ENCODE measurements at places on chromosomes 5 and 9.

GRCh38 chr5:132177691-132178149 is 49.9 kb downstream of the P4HA2 start:
- DNase-seq, result no peak

- DNase-seq, result peak; percentile 49
These were observed 246.8 kb downstream of the ARHGAP26 start for GRCh38 chr5:143016777-143017516.

GRCh38 chr5:82320966-82321365 is 42.8 kb upstream of the RPS23 start:
- DNase-seq, result no peak

- DNase-seq, result no peak
These were observed 216.0 kb downstream of the KDM4C start for GRCh38 chr9:6973762-6974161.

DNA sequence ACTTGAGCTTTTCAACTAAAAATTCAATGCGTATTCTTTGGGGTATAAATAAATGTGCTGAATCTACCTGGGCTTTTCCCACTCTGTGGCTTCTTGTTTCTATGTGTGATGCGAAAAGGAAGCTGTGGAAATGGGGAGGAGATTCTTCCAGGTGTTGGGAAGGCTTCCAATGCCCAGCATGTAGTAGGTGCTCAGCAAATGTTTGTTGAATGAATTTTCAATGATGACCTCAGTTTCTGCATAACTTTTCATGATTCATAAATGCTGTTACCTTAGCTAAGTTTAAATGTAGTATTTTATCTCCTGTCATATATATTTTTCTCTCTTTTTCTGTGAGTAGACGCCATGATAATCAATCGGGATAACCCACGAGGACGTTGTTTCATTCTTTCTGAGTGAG is 25.6 kb upstream of the KCNMB1 start:
- DNase-seq, result no peak

- DNase-seq, result no peak
These were observed 12.7 kb downstream of the RLN1 start for GRCh38 chr9:5326893-5327548.

DNA sequence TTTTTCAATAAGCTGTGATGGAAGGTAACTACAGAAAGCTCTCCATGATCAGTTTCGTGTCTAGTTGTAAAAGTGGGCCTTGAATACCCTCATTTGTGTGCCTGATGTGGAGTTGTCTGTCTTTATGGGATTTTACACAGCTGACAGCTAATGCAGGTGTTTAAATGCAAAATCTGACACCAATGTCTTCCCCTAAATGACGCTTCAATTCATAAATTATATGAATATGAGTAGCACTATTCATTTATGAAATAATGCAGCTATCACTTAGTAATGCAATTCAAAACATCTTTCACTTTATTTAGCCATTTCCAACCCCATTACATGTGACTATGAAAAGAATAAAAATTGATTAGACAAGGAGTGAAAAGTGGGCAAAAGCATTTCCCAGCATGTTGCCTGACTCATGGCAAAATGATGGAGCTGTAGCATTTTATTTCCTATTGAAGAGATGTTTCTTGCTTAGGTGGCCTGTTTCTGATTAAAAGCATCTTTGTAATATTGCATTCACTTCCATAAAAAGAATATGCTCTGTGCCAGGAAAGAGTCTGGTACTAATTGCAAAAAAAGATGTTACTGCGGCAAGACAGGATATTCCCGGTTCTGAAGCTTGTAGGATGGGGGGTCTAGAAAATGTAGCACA is 116.7 kb upstream of the HAPLN1 start:
- no peak for DNase-seq

DNA sequence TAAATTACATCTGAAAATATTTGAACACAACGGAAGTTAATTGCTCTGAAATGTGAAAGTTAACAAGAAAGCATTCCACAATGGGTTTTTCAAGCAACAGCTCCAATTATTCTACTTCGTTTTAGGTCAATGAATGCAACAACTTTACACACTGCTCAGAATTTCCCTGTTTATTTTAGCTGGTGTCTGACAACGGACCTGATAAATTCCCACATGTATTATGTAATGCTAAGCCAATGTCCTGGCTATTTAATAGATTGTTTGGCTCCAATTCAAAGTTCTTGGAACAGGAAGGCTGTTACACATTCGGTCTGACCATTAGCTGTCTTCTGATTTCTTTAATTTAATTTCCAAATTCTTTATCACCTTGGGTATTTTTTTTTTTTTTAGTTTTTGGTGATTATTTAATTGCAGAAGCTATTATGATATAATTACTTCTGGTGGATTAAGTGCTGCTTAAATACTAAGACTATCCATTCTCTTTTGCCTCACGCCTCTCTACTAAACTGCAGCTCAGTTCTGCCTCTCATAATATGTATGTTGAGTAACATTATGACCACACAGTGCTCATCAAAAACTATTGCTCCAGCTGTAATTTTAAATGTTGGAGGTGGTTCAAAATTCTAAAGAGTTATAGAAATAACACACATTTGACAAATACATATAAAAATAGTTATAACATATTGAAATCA is 57.9 kb downstream of the MEF2C start:
- no peak for DNase-seq

GRCh38 chr5:14109041-14109747 is 33.9 kb upstream of the TRIO start:
- peak; percentile 3 for DNase-seq

DNA sequence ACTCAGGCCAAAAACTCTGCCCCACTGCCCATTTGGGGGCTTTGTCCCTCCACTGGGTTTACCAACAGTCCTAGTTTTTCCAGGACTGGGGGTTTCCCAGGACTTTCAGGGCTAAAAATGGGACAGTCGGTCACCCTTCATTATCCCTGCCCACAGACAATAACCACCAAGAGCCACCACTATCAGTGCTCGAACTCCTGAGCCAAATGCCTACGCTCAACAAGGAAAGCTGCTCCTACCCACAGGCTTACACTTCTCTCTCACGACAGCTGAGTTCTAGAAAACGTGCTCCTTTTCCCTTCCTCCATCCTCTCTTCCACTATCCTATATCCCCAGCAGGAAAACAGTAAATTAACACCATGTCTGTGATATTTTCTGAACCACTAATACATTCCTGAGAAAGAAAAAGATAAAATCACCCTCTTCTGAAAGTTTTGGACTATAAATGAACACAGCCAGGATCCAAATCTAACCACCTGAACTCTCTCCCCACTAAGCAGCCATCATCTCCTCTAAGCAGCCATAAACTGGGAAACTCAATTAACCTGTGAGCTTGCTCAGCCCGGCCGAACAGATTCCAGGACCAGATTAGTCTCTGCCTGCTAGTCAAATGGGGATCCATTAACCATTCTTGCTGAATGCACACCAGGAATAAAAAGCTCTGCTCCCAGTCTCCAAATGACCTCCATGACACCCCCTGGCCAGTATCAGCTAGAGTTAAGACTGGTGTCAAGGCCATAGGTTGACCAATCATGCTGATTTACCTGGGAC is 41.8 kb downstream of the KLHL3 start:
- DNase-seq, result no peak

- DNase-seq, result no peak
These were observed 1578.8 kb upstream of the WWC1 start for GRCh38 chr5:166712447-166713185.

- DNase-seq, result peak; percentile 33
These were observed 70.6 kb downstream of the IQGAP2 start for GRCh38 chr5:76473661-76474060.

DNA sequence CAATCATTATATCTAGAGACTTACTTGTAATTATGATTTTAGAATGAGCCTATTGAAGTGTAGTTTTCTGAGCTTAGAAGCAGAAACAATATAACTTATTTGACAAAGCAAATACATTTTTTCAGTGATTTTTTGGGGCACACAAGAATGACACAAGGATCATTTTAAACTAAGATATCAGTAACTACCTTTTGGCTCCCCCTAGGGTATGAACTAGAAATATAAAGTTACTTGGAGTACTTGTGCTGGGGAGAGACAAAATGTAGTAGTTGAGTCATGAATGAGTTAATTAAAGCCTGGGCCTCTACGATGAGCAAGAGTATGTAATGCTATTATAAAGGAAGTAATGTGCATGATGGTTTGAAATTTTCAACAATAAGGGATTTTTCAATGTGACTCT is 1244.1 kb upstream of the ACO1 start:
- no peak for DNase-seq

DNA sequence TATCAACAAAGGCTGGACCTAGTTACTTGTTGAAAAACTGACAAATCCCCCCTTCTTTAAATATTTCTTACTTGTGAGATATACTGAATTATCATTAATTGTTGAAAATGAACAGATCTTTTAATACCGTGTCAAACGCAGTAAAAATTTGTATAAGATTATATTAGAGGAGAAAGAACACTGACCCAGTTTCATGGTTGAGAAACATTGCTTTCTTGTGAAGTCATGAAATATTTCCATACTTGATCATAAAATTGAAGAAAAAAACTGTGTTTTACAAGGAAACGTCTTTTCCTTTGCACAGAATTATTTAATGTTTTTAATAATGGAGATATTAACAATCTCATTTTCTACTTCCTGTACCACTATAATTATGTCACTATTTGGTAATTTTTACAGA is 45.8 kb downstream of the MOCS2 start:
- DNase-seq, result no peak

- DNase-seq, result peak; percentile 30
These were observed 694 bp upstream of the PLIN2 start for GRCh38 chr9:19127871-19128500.

DNA sequence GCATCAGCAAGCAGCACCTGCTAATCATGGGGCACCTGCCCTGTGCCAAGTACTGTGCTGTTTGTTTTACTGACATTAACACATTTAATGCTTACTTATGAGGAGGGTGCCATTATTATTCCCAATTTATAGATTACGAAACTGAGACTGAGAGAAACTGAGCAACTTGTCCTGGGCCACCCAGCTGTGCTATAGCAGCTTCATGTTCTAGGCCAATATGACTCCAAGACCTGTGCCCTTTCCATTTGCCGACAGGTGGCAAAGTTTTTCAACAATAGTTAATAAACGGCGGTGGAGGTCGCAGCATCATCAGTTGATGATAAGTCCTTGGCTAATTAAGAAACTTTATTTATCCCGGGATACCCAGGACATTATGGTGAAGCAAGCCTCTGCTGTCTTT is 55.4 kb downstream of the TIMD4 start:
- no peak for DNase-seq

DNA sequence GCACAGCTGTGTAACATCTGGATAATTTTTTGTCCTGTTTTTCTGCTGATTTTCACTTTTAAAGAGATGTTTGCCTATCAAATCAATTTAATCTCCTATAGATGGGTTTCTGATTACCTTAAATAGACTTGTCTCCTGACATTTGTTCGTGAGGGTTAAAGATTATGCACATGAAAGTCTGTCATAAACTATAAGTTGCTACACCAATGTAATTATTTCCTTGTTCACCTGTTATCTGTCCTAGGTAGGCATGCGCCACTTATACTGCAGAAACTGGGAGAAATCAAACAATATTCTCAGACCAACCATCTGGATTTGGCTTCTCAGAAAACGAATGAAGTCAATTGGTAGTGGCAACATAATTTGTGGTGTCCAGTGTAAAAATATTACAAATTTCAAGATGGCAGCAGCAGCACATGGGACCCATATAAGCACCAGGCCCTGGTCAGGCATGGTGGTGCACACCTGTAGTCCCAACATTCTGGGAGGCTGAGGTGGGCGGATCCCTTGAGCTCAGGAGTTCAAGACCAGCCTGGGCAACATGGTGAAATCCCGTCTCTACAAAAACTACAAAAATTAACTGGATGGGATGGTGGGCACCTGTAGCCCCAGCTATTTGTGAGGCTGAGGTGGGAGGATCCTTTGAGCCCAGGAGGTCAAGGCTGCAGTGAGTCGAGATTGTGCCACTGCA is 20.3 kb downstream of the RFK start:
- DNase-seq, result no peak

DNA sequence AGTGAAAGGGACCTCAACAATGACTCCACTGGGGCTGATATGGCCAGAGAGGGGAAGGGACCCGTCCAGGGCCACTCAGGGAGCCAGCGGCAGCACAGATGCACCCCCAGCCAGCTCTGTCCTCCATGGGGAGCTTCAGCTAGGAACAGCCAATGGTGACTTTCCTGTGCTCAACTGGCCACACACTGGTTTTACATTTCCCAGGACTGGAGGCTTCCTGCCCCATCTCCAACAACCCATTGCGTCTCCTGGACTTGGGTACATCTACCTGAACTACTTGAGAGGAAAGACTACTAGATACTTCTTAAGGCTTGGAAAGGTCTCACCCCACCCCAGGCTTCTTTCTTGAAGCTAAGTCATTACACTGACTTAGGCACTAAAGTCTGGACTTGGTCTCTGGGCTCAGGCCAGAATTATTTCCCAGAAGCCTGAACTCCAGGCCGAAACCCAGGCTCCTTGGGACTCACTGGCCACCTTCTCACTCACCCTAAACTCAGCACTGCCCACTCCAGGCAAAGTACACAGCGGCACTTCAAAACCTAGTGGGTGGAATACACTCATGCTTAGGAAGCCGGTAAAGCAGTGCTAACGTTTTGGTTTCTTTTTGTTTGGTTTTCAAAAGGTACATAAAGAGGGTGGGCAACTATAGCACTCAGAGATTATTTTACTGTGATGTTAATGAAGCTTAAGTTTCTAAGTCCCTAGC is 1.5 kb downstream of the IGFBPL1 start:
- no peak for DNase-seq

DNA sequence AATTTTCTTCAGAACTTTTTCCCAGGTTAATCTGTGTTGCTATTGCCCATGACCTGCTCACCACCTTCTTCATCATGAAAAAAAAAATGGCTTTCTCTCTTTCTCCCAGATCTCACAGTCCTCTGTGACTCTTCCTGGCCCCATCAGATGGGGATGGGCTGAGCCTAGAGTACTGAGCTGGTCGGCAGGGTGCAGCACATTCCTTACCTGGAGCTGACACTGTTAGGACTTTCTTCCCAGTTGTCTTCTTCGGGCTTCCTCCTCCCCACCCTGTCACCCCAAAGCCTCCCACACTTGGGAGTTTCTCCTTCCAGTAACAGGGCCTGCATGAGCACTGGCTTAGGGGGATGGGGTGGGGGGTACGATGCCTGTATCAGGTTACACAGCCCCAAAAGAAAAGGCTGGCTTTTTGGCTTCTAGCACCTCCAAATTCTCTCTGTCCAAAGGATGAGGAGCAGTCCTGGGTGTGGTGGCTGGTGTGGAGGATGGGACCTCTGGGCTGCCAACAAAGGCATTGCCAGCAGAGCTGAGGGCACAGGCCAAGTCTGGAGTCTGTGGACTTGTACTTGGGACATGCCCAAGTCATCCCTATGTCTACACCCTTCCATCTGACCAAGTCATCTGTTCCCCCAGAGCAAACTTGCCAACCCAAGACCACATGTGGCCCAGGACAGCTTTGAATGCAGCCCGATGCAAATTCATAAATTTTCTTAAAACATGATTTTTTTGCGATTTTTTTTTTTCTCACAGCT is 68.0 kb upstream of the HSPA9 start:
- no peak for DNase-seq

DNA sequence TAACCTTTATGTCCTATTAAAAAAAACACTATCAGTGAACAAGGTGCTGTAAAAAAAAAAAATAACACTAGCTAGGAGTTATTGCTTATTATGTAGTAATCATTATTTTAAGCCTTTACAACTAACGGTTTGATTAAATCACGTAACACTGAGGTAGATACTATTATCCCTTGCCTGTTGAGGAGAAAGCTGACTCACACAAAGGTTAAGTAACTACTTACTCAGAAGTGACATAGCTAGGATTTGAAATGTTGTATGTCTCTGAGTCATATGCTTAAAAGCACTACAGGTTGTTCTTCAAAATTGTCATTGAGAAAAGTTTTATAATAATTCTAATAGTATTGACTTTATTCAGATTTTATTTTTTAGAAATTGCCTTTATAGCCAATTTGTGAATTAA is 8.8 kb downstream of the TENT2 start:
- DNase-seq, result no peak

- no peak for DNase-seq
These were observed 136.4 kb upstream of the FBXL7 start for GRCh38 chr5:15363601-15364000.
